T-helper 2 cell (primary cell): ENCODE measurements at places on chromosomes 13 and 19.

DNA sequence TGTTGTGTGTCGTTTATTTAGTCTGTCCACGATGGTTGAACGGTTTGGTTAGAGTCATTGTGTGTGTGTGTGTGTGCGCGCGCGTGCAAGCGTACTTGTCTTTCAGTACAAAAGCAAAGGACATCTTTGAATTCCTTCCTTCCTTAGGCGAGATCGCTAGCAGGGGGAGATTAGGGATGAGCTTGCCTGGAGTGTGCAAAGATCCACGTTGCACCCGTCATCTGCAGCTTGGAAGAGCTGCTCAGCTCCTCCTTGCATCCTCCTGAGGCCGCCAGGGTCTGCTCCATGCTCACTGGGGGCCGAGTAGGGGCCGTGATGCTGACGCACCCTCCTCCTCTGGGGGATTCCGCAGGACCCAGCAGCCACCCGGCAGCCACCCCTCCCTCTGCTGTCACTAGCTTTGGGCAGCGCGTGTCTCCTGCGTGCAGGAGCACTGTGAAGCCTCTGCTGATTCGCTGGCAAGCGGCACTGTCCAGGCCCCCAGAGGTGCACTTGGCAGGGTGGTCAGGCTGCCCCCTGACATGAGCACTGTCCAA is 137.3 kb downstream of the KDM4B start:
- no peak for DNase-seq

DNA sequence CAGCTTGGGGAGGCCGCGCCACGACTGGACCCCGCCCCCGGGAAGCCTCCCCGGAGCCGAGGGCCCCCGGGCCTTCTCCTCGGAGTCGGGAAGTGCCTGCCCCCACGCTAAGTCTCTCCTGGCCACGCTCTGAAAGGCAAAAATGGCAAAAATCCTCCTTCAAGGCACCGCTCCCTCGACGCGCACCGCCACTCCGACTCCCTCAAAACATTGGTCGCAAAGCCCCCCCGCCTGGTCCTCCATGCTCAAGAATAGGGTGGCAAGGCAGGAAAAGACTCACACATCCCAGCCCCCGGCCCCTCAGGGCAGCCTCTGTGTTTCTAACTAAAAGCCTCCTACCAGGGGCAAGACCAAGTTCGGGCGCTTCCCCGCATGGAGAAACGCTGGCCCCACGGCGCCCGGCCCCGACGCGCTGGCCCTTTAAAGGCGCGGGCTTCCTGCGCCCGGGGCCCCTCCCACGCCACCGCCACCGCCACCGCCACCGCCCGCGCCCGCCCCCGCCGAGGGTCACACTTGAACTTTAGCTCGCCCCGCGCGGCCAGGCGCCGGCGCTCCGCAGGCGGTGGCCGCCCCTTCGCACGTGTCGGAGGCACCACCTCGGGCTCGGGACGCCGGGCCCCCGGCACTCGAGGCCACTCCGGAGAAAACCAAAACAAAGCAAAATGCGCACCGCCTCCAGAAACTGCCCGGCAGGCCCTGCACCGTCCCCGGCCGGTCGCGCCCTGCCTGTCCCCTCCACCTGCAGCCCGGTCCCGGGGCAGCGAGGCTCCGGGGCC is 1.9 kb downstream of the FOXO1 start:
- DNase-seq, result peak; percentile 59

DNA sequence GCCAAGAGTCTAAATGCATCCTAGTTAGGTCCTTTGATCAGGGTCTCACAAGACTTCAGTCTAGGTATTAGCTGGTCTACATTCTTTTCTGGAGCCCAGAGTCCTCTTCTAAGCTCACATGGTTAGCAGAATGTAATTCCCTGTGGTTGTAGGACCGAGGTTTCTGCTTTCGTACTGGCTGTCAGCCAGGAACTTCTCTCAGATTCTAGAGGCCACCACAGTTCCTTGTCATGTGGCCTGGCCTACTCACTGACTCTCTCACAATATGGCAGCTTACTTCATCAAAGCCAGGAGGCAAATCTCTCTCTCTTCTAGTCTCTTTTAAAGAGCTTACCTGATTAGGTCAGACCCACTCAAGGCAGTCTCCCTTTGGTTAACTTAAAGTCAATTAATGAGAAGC is 82.9 kb downstream of the POU4F1 start:
- no peak for DNase-seq

- DNase-seq, result no peak
Measured at GRCh38 chr13:27806744-27807387, 14.6 kb downstream of the GSX1 start.

DNA sequence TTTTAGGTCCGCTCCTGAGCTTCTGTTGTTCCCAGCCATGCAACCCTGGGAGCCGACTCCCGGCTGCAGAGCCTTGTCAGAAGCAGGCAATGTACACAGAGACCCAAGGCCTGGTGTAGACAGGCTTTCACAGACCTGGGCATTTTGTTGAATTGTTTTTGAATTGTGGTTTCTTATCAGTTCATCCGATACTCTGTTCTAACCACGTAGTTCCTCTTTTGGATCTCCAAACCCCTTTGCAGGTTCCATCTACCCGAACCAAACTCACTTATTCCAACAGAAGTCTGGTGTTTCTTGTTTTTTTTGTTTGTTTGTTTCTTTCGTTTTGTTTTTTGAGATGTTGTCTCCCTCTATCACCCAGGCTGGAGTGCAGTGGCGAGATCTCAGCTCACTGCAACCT is 6.3 kb upstream of the NLRP2 start:
- DNase-seq, result peak; percentile 68

DNA sequence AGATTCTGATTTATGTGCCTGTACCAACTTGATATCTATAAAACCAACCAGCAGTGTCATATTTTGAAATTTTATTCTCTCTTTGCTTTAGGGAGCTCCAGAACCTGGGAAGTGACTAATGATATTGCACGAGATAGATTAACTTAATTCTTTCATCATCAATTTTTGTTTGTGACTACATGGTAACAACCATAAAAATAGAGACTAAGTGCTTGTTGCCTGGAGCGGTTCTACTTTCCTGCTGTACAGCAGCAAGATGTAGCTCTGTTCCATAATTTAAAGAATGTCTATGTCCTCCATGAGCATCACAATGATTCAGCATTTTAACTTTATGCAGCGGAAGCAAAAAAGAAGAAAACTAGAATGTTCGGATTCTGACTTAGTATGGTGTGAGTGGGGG is 275.6 kb downstream of the KLF5 start:
- DNase-seq, result no peak

DNA sequence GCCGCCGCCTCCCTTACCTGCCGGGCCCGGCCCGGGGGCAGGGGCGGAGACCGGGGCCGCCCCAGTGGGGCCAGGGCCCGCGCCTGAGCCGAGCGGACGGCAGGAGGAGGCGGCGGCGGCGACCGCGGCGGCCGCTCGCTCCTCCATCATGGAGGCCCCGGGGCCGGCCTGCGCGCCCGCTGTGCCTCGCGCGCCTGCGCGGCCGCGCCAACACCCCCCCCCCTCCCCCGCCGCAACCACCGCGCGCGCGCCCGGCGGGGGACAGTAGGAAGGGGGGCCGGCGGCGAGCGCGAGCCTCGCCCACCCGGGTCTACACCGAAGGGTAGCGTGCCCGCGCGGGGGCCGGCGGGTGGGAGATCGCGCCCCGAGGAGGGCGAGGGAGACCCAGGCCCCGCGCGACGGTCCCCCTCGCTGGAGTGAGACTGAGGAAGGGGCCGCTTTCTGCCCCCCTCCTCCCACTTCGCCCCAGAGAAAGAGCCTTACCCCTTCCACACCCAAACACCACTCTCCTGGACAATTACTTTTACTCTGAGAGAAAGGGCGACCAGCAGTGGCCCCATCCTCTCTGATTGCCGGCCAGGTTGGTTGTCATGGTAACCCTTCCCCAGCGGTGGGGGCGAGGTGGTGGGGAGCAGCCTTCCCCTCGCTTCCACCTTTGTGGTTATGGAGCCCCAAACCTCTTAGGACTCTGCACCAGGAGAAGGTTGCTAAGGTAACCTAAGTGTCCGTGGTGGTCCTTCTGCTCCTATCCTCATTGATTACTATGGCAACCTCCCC is at the start of gene STRN4:
TSS of gene STRN4 (minus strand) at position 170 of the 777 bp plus-strand sequence. CDS start at position 150, 20 bp downstream.
- peak; percentile 55 for DNase-seq

DNA sequence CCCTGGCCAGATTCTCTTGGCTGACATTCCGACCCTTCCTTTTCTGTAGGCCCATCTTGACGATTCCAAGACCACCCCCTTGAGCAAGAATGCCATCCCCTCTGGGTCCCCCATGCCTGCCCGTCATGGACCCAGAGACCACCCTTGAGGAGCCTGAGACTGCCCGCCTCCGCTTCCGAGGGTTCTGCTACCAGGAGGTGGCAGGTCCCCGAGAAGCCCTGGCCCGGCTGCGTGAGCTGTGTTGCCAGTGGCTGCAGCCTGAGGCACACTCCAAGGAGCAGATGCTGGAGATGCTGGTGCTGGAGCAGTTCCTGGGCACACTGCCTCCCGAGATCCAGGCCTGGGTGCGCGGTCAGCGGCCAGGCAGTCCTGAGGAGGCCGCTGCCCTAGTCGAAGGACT is 978 bp downstream of the ZNF446 start:
- DNase-seq, result no peak

DNA sequence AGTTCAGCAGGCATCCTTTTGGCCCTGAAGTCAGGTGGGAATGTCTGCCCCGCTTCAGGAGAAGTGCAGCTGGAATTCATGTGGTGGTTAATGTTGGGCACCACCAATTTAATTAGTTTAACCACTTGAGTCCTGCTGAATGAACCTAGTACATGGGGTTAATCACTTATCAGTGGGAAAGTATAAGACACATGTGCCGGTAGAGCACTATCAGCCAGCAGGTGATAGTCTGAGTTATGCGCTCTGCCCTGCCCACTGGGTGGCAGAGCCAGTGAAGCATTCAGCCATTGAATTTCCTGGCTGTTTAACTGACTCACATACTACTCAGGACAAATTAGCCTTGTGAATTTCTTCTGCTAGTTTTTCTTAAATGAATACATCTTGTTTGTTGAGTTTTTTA is 789.7 kb upstream of the PRR20A start:
- no peak for DNase-seq

- no peak for DNase-seq
Measured at GRCh38 chr19:56611288-56611687, 16.2 kb downstream of the ZNF71 start.

DNA sequence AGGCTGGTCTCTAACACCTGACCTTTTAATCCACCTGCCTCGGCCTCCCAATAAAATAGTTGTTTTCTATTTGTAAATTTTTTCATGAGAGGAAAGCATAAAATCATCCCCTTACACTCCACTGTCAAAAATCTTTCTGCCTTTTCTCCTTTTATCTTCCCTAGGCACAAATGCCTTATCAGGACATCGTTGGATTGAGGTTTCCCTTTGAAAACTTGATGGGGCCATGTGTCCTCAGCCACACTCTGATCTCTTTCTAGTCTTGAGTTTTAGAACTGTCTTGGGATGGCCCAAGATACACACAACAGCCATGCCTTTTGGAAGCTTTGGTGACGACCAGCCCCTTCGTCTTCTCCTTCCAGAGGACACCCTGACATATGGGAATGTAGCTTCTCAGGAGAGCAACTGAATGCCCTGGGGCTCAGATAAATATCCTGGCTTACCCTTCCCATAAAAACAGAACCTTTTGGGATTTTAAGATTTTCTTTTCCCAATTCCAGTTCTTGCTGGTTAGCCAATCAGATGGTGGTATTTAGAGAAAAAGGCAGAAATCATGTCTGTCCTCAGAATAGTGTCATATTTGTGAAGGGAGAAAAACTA is 112.4 kb downstream of the ZNF429 start:
- no peak for DNase-seq

- DNase-seq, result no peak
Measured at GRCh38 chr13:25421612-25422011, 49.8 kb downstream of the ATP8A2 start.

DNA sequence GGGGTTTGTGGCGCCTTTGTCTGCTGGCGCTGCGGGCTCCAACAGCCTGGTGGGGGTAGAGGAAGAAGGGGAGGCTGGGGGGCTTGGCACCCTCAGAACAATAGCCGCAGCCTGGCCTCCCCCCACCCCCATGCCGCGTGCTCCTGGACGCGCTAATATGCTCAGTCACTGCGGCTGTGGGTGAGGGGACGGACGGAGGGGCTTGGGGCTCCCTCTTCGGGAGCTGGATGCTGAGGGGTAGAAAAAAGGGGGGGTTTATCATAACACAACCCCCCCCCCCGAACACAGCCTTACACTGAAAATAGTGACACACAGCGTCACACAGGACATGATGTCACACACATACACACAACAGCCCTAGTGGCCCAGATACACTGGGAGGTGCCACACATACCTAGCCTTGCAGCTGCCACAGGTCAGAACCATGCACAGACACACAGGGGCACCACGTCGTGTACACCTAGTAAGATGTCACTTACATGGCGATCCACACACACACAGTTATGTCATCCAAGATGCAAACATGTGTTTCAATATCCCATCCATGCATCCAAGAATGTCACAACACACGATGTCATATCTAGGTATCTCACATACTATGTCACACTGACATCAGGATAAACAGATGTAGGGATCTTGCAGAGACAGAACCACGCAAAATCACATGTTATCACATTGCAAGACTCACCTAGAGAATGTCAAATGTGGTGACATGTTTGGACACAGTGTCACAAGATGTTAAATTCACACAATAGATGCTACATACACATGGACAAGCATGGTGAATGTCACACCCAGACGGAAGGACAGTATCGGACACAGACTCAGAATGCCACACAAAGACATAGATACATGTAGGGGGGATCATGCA is 806 bp downstream of the MAST1 start:
- DNase-seq, result peak; percentile 75

DNA sequence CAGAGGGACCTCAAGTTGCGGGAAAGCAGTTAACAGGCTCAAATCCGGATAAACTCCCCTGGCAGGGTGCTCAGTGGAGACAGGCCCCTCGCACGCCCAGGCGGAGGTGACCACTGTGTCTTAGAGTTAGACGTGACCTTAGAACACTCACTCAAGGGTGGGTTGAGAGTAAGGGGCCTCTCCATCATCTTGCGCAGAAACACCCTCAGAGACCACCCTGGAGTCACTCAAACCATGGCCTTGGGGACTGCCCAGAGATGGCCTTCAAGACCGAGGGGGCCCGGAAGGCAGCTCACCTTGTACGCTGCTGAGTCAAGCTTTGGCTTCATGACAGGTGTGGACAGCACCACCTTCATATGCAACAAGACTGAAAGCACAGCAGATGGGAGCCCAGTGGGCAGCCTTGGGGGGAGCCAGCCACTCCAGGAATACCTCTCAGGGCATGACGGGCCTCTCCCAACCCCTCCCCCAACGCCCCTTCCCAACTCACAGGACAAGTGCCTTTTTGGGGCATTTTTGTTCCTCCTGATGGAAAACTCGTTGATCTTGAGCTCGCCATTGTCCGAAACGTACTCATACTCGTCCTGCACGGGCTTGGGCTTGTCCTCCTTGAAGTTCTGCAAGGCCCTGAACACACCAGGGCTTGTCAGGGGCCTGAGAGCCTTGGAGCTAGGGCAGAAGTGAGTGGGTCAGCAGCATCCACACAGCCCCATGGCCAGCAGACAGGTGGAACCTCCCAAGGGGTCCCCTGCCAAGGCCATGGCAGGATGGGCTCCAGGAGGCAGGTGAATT is 229.2 kb downstream of the TUBA3C start:
- DNase-seq, result no peak

- DNase-seq, result peak; percentile 87
Measured at GRCh38 chr19:43474986-43475705, 9.7 kb upstream of the LYPD3 start.

DNA sequence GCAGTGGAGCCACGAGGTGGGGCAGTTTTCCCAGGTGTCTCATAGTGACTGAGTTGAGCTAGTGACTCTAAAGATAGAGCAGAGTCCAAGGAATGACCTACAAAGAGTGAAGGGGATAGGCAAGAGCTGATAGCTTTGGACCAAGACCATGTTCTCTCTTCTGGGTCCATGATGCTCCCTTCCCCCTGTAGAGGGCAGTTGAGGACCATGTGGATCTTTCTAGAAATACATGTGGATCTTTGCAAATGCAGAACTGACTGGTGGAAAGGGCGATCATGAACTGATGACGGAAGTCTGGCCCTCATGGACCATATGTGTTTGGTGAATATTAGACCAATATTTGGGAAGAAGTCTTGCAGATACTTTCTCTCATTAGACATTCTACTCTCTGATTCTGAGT is 6.9 kb downstream of the PSG1 start:
- no peak for DNase-seq
